ENCODE measurements at places on chromosomes 5 and 9.

GRCh38 chr9:974031-974995, 2.1 kb upstream of the DMRT3 start:
- no peak for DNase-seq

GRCh38 chr9:96462541-96462940, 12.6 kb downstream of the HABP4 start:
- DNase-seq: no peak

GRCh38 chr9:15423231-15423985, 732 bp downstream of the SNAPC3 start:
- no peak for DNase-seq

DNA sequence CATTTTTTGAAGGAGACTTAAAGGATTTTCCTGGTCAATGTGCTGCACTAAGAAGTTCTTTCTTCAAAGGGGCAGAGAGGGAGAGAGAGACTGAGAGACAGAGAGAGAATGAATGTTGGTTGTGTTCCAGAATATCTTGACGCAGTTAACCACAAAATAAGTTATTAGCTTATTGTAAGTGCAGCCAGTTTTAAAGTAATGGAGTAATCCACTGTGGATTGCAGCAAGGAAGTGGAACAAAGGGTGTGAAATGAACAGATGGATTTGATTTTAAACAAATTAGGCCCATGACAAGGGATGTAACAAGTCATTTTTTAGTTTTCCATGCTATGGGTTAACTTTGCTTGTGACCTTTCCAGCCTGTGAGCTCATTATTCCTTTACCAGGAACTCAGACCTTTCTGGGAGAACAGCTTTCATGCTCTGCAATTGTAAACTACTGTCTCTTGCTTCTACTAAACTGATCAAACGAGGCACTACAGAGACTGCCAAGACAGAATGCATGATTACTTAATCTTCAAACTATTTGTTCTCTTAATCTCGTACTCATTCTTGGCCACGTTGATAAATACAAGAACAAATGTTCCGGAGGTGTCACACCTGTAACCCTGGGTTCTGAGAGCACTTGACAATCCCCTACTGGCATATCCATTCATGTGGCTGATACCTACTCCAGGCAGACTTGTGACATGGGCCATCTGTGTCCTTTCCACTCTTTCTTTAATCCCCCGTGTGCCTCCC, 131.1 kb downstream of the TLE1 start:
- no peak for DNase-seq
